Substantia nigra (tissue), 51 donors: ENCODE measurements at places on chromosomes 1 and 21.
A peak's percentile ranks its signal among the peaks of the same experiment; 100 is the strongest.

- no peak for DNase-seq
Measured at GRCh38 chr1:97712980-97713379, 207.9 kb downstream of the DPYD start.

DNA sequence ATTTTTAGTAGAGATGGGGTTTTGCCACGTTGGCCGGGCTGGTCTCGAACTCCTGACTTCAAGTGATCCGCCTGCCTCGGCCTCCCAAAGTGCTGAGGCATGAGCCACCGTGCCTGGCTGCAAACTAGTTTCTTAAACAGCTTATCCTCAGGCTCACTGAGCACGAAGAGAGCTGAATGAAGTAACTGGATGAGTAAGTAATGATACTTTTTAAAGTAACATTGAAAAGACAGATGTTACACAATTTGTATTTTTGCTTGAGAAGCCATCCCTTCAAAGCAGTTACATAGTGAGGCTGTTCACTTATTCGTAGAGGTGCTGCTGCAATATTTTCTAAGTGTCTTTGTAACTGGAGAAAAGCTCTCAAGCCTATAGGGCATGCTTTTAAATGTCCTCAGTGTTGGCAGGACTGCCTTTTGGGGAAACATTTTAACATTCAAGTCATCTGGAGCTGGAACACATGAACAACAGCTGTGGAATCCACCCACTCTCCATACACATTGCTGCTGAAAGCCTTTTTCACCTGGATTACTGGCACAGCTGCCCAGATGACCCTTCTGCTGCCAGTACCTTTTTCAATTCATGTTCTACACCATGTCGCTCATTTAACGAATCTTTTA, 2.7 kb upstream of the YBX1 start:
- DNase-seq = no peak

DNA sequence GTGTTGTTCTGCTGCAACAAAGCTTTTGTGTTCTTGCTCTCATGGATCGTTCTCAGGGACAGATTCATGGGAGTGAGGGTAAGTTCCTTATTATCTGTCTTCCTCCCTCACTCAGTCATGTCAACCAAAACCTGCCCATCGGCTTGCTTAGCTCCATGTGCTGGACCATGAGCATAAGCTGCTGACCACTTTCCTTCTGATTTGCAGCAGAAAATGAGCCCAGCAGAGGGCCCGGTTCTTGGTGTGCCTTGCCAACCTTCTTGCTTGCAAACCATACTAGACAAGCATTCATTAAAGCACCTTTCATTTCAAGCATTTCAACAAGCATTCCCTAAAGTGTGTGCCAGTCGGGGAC, 64.0 kb upstream of the COA6 start:
- no peak for DNase-seq

GRCh38 chr1:16921391-16922185, at the start of gene CROCC:
TSS of gene CROCC (plus strand) at chr1:16921931. CDS start at chr1:16922019, 88 bp downstream.
- no peak for DNase-seq

DNA sequence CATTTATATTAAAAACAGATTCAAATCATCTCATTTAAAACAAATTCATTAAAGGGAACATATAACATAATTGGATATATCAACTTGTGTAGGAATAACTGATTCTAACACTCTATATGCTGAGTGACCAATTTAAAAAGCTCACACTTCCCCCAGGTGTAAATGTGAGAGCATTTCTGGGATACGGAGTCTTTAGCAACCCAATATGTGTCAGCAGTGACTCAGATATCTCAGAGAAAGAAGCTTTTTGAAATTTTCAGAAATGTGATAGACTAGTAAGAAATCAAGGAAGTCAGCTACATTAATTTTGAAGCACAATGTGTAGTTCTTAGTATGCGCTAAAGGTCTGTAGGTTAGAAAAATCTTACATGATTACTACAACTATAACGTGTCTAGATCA, 87.9 kb upstream of the SERTAD4 start:
- DNase-seq = no peak

- no peak for DNase-seq
Measured at GRCh38 chr1:169812131-169812530, 17.4 kb upstream of the METTL18 start.

DNA sequence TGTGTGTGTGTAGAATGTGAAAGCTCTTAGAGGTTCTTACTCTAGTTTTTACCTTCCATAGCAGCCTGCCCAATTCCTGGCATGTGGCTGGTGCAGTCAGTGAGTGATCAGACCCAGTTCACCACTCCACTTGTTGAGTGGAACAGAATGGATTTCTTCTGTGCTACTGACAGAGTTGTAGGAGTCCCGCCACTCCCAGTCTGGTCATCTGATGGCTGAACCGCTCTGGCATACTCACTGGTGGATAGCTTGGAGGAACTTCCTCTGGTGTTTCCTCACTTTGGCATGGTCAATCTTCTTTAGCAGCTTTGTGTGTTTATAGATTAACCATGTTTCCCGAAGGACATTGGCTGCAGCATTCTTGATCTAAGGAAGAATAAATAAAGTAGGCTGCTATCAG, 106.7 kb upstream of the ADAR start:
- DNase-seq = no peak

DNA sequence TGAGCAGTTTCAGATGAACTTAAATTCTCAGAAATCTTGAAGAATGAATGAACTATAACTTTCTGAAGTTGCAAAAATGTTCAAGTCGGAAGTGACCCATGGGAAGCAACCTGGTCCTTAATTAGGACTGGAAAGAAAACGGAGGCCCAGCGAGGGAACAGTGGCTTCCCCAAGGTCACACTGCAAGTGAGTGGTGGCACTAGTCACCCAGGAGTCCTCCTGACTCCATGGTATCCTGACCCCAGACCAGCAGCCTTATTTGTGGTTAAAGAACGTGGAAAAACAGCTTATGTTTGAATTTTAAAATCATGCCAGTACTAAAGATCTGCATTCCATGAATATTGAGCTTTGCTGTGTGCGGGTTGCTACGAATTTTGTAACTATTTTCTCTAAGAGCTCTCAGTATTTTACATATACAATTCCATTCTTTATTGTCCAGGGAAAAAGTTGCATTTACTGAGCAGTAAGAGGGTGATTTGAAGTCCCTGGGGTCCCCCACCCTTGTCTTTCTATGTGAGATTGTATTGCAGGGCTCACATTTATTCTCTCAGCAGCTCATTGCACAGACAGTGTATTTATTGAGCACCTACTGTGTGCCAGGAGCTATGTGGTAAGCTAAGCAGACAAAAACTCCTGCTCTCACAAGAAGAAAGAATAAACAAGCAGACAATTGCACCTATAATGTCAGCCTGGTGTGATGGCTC, 61.6 kb upstream of the ATP5PO start:
- DNase-seq = no peak

DNA sequence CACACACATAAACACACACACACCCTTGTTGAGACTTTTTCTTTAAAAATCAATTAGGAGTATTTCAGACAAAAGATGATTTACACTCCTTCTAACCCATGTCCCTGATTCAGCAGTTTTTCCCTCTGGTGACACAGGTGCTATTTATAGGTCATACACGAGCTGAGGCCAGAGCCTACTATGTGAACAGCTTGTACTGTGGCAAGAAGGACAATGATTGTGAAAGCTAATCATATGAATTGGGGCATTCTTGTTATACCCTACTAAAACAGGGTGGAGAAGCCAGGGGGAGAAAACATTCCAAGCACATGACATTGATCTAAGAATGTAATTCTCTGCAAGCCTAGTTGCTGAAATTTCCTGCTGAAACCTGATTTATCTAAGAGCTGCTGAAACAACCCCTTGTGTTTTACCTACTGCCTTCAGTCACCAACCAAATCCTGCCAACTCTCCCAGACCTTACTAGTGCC, 60.3 kb downstream of the XCL1 start:
- DNase-seq = no peak

DNA sequence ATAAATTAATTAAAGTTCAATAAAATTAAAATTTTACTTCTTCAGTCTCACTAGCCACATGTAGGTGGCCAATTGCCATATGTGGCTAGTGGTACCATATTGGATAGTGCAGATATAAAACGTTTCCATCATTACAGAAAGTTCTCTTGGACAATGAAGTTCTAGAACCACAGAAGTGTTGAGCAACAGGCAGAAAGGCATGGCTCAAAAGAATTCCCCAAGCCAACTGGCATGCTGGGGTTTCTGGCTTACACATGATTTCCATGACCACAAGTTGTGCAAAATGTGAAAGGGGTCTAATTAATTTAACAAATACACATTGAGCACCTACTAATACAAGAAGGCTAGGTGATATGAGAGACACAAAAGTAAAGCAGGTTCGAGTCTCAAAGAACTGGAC, 72.2 kb upstream of the CDC42BPA start:
- no peak for DNase-seq

GRCh38 chr21:33283203-33283602, 17.0 kb downstream of the IL10RB start:
- no peak for DNase-seq

GRCh38 chr1:38284953-38285352, 238.4 kb upstream of the POU3F1 start:
- DNase-seq = no peak

DNA sequence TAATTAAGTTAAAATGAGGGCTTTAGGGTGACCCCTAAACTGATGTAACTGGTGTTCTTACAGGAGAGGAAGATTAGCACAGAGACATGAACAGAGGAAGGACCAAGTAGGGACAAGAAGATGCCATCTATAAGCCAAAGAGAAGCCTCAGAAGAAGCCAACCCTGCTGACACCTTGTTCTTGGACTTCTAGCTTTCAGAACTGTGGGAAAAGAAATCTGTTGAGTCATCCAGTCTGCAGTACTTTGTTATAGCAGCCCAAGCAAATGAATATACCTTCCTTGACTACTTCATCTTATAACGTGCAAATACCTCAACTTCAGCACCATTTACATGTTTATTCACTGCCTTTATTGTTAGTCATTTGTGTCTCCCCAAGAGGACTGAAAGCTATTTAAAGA, 3.4 kb downstream of the ZBTB21 start:
- no peak for DNase-seq

DNA sequence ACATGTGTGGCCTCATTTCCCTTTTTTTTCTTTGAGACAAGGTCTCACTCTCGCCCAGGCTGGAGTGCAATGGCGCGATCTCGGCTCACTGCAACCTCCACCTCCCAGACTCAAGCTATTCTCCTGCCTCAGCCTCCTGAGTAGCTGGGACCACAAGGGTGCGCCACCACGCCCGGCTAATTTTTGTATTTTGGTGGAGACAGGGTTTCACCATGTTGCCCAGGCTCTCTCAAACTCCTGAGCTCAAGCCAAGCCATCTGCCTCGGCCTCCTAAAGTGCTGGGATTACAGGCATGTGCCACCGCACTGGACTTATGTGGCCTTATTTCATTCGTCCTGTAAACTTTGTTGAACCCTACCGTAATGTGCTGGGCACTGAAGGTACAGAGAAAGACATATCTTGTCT, 569 bp upstream of the WARS2 start:
- no peak for DNase-seq

GRCh38 chr1:17606826-17607440, 67.4 kb downstream of the ARHGEF10L start:
- peak; percentile 62 for DNase-seq

GRCh38 chr1:105027838-105028471, 1278.3 kb downstream of the AMY1C start:
- no peak for DNase-seq

DNA sequence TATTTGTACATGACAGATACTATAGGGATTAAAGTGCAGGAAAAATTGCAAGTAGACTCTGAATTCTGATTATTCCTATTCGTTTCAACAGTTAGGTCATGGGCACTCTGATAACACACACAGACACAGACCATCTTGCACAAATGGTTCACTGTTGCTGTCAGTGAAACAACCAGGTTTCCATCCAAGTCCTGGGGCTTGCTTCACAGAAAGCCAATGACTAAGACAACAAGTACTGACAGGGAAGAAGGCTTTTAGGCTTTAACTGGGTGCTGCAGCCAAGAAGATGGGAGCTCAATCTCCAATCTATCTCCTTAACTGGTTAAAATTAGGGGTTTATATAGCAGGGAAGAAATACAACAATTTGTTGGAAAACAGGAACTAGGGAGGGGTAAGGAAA, 57.6 kb downstream of the RIMS3 start:
- DNase-seq = no peak

DNA sequence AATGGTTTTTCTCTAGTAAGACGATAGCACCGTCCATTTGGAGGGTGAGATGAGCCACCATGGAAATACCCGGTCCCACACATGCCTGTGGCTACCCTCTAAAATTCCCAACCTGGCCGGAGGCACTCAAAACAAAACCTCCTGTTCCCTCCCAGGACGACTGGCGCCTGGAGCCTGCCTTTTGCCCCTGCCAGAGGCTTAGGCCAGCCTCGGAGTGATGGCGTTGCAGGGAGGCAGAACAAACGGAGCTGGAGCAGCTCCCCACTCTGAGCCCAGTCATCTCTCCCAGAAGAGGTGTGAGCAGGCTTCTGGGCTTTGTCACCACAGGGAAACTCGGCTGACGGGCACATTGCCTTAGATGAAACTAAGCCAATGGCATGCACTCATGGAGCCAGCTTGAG, 213.7 kb upstream of the HOOK1 start:
- peak; percentile 11 for DNase-seq

GRCh38 chr1:236122176-236122575, 20.2 kb upstream of the GPR137B start:
- no peak for DNase-seq

DNA sequence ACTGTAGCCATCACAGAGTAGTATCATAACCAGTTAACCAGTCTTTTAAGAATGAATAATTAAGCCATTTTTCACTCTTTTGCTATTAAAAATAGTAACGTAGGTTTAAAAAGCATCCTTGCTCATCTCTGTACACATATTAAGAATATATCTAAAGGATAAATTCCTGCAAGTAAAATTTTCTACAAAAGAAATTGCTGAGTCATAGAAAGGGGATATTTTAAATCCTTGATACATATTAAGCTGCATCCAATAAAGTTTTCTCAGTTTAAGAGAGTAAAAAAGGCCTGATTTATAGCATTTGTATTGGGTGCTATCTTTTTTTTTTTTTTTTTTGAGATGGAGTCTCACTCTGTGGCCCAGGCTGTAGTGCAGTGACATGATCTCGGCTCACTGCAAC, 1.9 kb upstream of the CTH start:
- DNase-seq = no peak

DNA sequence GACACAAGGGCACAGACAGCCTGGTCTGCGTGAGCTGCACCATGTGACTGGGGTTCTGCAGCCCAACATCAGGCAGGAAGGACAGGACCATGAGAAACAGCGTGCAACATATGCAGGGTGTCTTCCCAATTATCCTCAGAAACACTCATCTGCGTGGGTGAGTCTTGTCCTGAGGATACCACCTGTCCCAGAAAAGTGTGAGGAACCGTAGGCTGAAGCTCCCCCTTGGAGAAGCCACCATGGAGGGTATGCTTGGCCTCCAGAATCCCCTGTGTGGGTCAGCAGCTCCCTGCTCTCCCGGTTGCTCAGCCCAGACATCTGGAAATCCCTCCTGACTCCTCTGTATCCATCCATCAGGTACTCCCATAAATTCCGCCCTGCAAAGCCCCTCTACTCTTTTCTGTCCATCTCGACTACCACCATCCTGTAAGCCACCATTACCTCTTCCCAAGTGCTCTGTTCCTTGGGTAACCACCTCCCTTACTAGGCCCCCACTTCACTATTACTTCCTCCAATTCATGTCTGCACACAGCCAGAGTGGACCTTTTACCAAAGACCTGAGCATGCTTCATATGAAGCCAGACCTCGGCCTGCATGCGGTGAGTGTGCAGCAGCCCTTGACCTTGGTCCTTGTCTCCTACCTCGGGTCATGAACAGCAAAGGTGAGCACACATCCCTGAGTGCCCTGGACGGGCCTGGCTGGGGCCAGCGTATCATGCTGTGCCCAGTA, 33.0 kb downstream of the ETS2 start:
- DNase-seq = no peak

GRCh38 chr1:243216741-243217140, 38.3 kb downstream of the CEP170 start:
- no peak for DNase-seq

GRCh38 chr1:184158896-184159681, 107.6 kb downstream of the TSEN15 start:
- no peak for DNase-seq
